ENCODE measurements at places on chromosomes 2 and 18. TPM values are rescaled to one million over a fixed set of nuclear protein-coding genes. Genes with fewer than 3 reads are reported as not detected.

Gene DPYSL5
- total RNA-seq: not detected

- DNase-seq: no peak
These were observed 10.4 kb downstream of the PPM1G start for GRCh38 chr2:27398962-27399361.

Gene ACMSD
- not detected for total RNA-seq

DNA sequence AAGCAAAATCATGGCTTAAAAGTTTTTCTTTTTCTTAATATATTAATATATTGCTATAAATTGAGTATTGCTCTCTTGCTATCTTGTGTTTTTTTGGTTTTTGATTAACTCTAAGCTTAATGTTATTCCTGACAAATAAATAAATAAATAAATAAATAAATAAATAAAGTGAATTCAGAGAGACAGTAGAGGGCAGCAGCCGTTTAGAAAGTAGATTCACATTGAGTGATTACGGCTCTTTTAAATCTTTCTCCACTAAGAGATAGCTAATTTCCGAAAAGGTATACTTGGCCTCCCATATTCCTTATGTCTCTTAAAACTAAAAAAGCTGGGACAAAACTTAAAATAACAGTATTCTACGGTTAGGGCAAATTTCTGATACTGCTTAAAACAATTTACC is 34.3 kb downstream of the MSH2 start:
- DNase-seq: no peak

Gene FIGN
- total RNA-seq: 13.5 TPM

GRCh38 chr2:151030663-151031230 is 230.9 kb downstream of the RBM43 start:
- no peak for DNase-seq

DNA sequence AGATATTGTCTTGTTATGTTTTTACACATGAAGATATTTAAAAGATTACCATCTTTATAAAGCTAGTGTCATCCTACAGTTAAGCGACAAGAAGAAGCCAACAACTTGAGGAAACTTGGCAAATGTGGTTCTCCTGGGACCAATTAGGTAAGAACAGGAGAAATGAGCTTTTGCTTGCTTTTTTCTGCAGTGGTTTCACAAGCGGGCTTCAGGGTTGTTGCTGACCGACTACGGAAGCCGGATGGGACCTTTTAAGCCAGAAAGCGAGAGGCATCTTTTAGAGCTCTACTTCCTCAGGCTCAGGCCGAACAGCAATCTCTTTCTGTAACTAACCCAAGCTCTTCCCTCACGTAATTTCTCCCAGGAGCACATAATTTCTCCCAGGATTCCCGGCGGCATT is 256.5 kb downstream of the CNTNAP5 start:
- DNase-seq: no peak

DNA sequence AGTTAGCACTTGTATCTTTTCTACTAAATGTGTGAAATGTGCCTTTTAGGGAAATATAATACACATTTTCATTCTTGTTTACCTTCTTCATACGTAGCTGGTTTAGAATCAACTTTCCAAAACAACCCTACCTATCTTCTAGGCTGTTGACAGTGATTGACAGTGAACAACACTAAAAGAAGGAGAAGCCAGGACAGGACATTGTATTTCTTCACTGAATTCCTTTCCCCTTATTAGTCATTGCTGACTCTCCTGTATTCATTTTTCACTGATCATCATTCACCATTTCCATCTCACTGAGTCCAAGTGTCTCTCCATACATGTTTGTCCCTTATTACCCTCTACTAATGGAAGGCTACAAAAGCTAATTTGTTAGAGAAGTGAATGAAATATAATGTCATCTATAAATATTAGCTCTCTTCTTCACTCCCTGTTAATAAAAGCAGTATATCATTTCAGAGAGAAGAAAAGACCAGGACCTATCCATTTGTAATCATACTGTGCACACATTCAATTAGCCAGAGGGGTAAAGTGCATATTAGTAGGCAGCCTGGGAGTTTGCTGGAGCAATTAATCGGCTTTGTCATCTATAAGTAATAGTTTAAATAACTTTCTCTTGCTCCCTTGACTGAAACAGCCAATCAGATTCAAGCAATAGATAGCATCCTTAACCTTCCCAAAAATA is 192.5 kb upstream of the FOSL2 start:
- no peak for DNase-seq

Gene SERPINB12
- not detected for total RNA-seq

DNA sequence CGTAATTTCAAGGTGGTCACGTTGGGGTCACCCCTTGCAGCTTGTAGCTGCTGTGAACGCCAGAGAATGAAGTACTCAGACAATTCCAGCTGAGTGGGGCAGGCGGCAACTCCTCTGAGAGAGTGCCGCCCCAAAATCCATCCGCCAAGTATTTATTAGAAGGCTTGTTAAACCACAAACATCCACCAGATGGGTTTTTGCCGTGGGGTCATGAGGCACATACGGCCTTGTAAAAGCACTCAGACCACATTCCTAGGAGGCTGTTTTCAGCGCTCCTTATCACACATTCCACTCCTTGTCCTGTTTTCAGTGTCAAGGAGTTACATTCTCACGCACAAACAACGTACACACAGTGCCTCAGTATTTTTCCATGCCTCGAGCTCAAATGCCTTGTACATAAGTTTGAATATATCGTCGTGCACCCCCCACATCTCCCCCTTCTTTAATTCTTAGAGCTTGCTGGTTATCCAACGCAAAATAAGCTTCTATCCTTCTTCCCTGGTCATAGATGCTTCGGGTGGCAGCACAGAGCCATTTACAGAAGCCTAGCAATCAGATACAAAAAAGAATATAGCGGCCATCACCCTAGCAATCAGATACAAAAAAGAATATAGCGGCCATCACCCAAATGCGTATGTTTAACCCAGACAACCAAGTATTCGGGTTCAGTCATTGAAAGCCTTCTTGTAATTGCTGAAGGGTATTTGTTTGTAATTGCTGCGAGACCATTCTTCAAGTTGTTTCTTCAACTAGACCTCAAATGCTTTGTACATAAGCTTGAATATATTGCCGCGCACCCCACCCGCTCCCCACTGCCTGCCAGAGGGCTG is 7.3 kb downstream of the ALPP start:
- no peak for DNase-seq

Gene RAMP1
- 164 TPM for total RNA-seq

DNA sequence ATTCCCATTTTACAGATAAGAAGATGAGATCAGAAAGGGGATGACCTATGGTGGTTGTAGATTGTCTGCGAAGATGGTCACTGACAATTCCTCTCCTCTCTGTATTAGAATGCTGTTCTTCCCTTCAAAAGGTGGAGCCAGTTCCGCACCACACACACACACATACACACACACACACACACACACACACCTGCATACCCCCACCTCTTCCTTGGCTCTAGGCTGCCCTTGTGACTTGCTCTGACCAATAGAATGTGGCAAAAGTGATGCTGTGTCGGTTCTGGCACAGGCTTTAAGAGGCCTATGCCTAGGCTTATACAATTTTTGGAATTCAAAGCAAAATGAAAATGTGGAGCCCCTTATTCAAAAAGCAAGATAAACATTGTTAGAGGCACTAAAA is 88.0 kb downstream of the ZFP36L2 start:
- no peak for DNase-seq

DNA sequence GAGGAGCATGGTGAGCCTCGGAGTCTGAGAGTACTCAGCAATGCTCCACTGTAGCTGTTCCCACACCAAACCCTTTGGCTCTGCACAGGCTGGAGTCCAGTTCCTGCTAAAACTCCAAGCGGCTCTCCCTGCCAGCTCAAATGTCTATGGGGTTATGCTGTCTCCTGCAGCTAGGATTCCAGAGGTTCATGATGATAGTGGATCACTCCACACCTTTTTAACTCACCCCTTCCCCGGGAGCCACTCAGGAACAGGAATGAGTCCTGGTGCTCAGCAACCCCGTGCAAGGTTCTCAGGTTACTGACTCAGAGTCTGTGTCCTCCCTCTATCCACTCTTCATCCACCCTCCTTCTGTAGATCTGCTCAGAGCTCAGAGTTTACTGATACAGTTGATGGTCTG is 410.0 kb downstream of the CDH19 start:
- no peak for DNase-seq

Gene TMEM247
- not detected for total RNA-seq

- DNase-seq: no peak
These were observed 206.1 kb upstream of the CDH7 start for GRCh38 chr18:65544701-65545100.

- no peak for DNase-seq
These were observed 676.9 kb downstream of the ADCYAP1 start for GRCh38 chr18:1581581-1581980.

DNA sequence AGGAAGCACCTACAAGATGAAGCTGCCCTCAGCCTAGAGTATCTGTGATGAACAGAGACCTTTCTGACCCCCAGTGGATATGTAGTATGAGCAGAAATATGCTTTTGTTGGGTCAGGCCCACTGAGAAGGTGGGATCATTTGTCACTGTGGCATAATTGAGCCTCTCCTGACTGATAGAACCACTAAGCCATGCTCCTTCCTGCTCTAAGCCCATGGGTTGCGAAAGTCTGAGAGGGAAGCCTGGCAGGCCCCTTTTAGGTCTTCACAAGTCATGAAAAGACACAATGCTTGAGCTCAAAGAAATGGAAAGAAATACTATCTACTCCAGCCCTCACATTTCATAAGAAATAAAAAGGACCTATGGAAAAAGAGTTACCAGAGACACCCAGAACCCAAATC is 127.7 kb downstream of the TNS1 start:
- DNase-seq: no peak

Gene HJURP
- 0.77 TPM for total RNA-seq

GRCh38 chr18:47595831-47596501 is 334.5 kb downstream of the SMAD2 start:
- DNase-seq: no peak

DNA sequence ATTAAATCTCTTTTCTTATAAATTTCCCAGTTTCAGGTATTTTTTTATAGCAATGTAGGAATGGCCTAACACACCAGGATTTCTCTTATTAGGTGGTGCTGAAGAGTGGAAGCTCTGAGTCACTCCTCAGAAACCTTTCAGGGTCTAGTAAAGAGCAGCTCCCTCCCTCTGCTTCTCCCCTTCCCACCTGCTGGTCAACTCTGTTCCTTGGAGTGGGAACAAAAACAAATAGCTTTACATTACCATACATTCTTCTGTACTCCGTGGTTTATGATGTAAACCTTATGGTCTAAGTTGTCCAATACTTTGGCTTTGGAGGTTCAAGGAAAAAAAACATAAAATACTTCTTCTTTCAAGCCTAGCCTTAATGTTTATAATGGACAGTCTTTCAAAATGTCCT is 2.7 kb upstream of the IL1R1 start:
- no peak for DNase-seq
